ENCODE measurements at places on chromosomes 2 and 18.
A peak's percentile ranks its signal among the peaks of the same experiment; 100 is the strongest.

DNA sequence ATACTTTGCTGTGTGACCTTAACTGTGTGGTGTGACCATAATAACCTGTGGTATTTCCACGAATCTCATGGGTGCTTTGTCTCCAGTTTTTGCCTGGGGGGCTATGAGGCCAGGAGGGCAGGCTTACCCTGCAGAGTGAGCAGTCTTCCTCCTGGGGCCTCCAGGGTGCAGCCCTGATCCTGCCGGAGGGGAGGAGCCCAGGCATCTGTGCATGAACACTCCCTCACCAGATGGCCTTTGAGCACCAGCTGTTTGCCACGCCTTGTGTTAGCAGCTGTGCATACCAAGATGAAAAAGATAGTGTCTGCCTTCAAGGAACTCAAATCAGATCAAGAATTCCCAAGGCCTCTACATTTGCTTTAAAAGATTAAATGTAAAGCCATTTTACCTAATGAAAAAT lies 75.0 kb upstream of the RBM44 start:
- peak; percentile 23 for ATAC-seq

DNA sequence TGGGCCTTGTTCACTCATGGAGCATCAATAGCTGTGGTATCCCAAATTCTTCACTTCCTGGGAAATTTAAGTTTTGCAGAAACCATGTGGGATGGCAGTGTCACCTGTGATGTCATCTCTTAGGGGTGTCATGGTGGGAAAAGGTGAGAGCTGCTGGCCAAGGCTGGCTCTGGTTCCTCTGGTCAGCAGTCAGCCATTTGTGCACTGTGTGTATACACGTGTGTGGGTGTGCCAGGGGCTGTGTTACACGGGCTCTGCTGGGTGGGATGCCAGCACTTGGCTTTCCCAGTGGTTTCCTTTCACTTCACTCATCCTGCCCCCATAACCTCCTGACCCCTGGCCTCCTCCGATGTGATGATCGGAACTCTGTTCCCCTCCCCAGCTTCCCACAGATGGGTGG lies 21.3 kb downstream of the SAG start:
- ATAC-seq: no peak

DNA sequence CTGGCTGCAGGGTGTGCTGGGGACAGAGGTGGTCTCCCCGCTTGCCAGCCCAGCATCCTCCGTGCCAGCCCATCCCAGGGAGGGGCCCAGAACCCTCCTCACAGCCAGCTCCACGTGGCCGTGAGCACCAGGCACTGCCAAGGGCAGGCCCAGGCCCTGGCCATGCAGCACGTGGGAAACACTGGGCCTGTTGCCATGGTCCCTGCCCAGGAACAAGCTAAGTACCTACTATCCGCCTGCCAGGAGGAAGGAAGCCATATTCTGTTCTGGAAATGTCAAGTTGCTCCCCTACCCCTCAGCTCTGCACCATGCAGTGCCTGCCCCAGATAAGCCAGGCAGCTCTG lies 250.6 kb downstream of the CYP26B1 start:
- ATAC-seq: no peak

GRCh38 chr2:169129703-169130243 lies 60.4 kb downstream of the DHRS9 start:
- ATAC-seq: no peak

DNA sequence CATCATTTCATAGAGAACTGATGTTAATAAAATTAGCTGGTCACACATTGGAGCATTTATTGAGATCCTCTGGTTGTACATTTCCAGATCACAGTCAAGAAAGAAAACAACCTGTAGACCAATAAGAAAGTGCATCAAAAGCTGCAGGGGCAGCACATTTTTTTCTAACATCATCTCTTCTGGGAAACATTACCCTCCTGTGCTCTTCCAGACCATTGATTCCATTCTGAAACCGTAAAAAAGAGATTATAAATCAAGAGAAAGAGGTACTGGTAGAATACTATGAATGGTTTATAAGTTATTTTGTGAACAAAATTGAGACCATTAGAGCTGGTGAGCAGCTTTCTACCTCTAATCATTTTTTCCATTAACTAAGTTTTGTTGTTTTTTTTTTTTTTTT lies 1548.2 kb upstream of the CELF4 start:
- no peak for ATAC-seq

GRCh38 chr2:60517446-60517845 lies 36.0 kb downstream of the BCL11A start:
- ATAC-seq: no peak

DNA sequence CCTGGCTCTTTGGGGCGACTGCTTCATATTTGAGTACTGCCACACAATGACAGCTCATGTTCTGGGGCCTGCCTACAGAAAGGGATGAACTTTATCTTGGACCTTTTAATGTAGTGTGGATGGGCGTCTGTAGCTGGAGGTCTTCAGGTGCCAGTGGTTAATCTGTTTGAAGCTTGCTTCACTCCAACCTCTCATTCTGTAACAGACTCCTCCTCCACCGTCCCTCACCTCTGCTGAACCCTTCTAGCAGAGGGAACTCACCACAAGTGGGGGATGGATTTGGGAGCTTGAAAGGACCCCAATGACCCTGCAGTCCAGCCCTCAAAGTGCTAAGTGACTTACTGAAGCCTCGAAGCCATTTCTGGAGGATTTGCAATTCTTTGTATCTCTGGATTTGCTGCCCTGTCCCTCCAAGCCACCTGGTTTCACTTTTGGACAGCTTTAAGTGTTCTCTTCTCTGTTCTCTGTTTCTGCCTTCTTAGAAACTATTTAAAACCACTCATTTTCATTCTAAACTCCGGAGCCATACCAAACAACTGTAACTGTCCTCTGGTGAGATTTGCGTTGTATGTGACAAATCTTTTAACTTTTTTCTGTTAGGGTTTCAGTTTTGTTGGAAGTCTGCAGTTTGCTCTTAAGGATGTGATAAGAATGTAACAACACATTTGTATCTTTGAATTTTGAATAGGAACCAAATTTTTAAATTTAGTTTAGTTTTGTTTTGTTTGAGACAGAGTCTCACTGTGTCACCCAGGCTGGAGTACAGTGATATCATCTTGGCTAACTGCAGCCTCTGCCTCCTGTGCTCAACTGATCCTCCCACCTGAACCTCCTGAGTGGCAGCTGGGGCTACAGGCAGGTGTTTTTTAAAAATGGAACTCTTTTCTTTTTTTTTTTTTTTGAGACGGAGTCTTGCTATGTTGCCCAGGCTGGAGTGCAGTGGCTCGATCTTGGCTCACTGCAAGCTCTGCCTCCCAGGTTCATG lies 37.0 kb upstream of the CASP8 start:
- peak; percentile 42 for ATAC-seq

DNA sequence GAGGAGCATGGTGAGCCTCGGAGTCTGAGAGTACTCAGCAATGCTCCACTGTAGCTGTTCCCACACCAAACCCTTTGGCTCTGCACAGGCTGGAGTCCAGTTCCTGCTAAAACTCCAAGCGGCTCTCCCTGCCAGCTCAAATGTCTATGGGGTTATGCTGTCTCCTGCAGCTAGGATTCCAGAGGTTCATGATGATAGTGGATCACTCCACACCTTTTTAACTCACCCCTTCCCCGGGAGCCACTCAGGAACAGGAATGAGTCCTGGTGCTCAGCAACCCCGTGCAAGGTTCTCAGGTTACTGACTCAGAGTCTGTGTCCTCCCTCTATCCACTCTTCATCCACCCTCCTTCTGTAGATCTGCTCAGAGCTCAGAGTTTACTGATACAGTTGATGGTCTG lies 410.0 kb downstream of the CDH19 start:
- no peak for ATAC-seq

GRCh38 chr2:236685979-236686520 lies 116.4 kb downstream of the ACKR3 start:
- no peak for ATAC-seq

GRCh38 chr2:122329278-122329677 lies 573.8 kb downstream of the TSN start:
- ATAC-seq: no peak
